ENCODE measurements at places on chromosomes 5 and 9. TPM values are rescaled to one million over a fixed set of nuclear protein-coding genes. Genes with fewer than 3 reads are reported as not detected.

DNA sequence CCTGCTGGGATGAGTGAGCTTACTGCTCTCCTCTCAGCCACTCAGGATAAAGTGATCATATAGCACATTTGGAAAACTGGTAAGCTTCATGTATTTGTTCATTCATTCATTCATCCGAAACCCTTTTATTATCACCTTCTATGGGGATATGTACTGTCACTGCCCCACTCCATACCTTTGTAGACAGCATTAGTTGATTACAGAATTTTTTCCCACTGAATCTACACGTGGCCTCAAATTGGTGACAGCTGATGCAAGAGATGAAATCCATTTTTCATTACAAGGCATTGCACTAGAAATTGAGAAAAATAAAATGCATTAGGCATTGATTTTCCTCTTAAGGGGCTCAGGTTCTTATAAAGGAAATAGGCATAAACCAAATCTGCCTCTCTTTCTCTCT is 9.7 kb downstream of the GRIA1 start:
- no peak for DNase-seq

DNA sequence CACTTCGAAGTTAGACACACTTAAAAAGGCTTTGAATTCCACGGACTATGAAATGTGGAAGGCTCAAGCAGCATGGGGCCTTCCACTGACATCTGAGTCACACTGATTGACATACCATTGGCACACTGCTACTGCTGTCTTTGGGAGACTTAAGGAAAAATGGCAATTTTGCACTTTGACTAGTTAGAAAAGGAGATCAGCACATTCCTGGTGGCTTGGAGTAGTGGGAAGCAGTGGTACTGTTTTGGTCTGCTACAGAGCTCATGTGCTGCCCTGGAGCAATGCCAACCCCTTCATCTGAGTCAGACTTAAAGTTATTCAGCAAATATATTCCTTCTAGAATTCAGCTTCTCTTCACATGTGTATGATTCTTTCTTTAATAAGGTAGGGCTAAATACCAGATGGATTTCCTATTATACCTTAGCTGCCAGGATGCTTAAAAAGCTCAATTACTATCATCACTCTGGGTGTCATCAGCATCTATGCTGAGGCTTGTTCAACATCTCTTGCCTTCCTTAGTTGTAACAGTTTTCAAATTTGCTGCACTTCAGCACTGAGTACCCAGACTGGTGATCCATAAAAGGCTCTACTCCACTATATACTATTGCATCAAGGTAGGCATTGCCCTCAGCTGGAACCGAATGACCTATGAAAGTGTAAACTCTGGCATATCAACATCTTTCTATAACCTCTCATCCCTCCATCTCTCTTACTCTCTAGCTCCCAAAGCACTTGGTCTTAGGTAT is 42.3 kb upstream of the MOCS2 start:
- no peak for DNase-seq

PAEP gene
- polyA plus RNA-seq, result 0.20 TPM

- DNase-seq, result no peak
These were observed 9.6 kb downstream of the SHB start for GRCh38 chr9:38059233-38059936.

- DNase-seq, result no peak
These were observed 113.3 kb downstream of the MTREX start for GRCh38 chr5:55421074-55421529.

- DNase-seq, result no peak
These were observed 69.0 kb downstream of the DAB2IP start for GRCh38 chr9:121720311-121721057.

TMEM252 gene
- 6.7 TPM for polyA plus RNA-seq

FGFR4 gene
- 87.4 TPM for polyA plus RNA-seq

MYO10 gene
- 38.8 TPM for polyA plus RNA-seq

ATOX1 gene
- polyA plus RNA-seq, result 127 TPM

IQGAP2 gene
- polyA plus RNA-seq, result 76.6 TPM
